ENCODE measurements at places on chromosomes 4 and X.

GRCh38 chr4:157043131-157043530 is 32.8 kb upstream of the GLRB start:
- no peak for DNase-seq

- no peak for DNase-seq
Measured at GRCh38 chrX:79036157-79036880, 91.1 kb downstream of the P2RY10 start.

DNA sequence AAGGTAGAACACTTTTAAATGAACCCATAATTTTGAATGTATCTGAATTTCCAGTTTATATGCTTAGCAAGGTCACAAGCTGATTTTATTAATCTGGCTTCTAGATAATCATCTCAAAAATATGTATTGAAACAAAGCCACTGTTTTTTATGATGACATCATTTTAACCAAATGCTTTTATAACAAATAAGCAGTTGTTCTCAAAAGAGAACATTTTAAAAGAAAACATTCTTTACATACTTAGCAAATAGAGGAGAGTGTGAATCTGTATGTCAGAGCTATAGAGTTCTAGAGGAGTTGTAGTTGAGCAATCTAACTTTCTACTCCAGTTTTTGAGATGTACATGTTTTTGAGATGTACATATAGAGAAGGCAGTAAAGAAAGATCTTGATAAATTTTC is 42.5 kb downstream of the LAMP2 start:
- DNase-seq, result no peak

DNA sequence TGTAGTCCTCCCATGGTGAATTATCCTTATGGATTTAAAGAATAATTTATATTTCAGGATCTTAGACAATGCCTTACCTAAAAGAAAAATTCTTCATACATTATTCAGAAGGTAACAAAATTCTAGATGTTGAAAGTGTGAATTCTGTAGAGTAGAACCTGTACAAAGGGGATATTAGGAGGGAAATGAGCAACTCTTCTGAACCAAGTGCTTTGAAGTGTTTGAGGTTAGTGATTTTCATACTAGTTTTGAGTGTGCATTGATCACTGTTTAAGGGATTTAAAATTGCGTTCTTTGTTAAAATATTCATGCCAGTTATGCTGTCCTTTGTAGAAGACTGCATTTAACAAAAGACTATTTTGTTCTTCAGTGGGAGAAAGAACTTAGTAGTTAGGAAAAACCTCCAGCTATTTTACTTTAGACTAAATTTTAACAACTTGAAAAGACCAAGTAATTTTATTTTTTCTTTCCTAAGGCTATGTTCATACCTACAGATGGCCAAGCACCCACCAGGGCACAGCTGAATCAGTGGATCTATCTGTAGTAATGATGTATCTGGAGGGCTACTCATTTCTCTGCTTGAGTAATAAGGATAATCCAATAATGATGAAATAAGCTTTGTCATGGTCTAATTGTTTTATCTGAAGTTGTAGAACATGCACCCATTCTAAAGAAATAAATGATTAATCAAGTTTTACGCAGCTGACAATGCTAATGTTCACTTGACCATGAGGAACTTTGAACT is 134.3 kb upstream of the RPS6KA6 start:
- DNase-seq, result no peak

- peak; percentile 31 for DNase-seq
Measured at GRCh38 chrX:124217304-124218251, 114.9 kb upstream of the TEX13D start.

- no peak for DNase-seq
Measured at GRCh38 chr4:33751050-33751449, 2493.3 kb downstream of the ARAP2 start.

GRCh38 chr4:125464146-125464545 is 149.4 kb downstream of the FAT4 start:
- no peak for DNase-seq

DNA sequence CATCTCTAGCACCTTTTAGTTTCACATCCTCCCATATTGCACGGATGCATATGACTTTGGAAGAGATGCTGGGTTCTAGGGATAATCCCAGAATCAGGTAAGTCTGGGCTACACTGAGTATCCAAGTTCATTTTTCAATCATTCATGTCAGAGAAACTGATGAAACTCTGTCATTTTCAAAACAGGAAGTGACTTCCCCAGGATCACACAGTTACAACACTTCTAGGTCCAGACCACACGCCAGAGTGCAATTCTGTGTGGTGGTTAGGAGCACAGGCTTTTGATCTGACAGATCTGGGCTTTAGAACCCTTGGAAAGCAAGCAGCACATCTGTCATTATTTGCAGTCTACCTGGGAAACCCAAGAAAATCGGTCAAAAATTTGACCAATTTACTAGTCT is 52.1 kb upstream of the CDKN2AIP start:
- DNase-seq, result peak; percentile 3

- DNase-seq, result no peak
Measured at GRCh38 chr4:7811536-7812191, 128.0 kb downstream of the AFAP1 start.

DNA sequence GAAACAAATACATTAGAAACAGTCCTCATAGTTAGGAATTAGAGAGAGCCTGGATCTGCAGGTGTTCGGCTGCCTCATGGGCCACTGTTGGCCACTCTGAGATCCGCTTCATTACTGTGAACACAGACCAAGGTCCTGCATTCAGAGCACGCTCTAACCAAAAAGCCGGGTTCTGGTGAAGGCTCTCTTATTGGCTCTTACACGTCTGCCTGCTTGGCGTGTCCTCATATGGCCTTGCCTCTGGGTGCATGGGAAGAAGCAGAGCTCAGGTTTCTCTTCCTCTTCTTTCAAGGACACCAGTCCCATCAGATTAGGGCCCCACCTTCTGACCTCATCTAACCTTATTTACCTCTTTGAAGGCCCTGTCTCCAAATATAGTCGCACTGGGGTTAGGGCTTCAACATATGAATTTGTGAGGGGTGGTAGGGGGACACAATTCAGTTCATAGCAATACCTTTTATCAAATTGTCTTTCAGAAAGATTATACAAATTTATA is 37.1 kb upstream of the ELF2 start:
- peak; percentile 61 for DNase-seq

DNA sequence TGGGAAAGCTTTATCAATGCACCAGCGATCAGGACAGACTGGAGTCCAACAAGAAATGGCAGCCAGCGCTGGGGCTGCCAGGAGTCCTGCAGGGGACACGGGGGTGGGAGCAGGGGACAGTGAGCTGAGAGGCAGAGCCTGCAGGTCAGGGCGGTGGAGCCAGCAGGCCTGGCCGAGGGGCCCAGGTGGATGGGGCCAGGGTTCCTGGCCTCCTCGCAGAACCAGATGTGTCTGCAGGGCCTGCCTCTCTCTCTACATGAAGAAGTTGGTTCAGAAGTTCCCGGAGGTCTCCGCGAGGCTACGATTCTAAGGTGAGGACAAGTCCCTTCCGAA is 63.6 kb downstream of the CPZ start:
- DNase-seq, result no peak

DNA sequence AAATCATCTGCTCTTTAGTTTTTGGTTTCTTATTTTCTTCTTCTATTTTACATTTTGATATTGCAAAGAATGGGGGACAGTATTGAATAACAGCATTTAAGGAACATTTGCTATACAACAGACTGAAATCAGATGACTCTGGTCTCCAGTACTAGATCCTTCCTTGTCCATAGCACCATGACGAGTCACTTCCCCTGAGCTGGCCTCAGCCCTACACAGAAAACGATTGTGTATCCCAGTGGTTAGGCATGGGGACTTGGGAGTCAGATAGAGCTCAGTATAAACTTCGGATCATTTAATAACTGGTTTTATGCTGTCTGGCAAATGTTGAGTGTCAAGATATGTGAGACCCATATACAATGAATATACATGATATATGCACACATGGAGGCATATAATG is 44.7 kb upstream of the BEX4 start:
- DNase-seq, result no peak

DNA sequence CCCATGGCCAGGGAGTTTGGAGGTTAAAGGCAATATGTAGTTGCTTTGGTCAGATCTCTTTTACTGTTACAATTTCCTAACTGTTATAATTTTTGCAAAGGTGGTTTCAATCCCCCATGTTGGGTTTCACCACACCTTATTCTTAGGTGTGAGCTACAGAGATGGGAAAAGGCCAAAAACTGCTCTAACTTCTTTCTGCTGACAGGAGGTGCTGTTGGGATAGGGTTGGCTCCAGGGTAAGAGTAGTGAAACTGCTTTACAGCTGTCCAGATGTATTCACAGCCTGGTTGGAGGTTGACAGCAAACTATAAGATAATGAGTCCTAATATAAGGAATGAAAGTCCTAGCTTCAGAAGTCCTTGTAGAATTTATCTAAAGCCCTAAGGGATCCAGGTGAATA is 181.3 kb upstream of the TEX13D start:
- no peak for DNase-seq

DNA sequence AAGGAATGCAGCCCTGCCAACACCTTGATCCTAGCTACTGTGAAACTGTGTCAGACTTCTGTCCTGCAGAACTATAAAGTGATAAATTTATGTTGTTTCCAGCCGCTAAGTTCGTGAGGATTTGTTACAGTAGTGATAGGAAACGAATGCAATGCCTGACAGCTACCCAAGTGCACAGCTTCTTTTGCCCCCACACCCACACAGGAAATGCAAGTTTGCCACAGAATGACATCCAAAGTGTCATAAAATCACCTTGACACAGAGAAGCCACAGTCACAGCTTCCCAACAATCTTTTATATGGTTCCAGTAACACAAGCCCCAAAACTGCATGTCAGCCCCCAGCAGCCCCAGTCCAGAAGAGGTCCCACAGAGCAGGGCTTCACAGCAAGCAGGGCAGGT is 216.9 kb upstream of the S100G start:
- no peak for DNase-seq

- DNase-seq, result no peak
Measured at GRCh38 chr4:162241857-162242256, 78.1 kb upstream of the FSTL5 start.

DNA sequence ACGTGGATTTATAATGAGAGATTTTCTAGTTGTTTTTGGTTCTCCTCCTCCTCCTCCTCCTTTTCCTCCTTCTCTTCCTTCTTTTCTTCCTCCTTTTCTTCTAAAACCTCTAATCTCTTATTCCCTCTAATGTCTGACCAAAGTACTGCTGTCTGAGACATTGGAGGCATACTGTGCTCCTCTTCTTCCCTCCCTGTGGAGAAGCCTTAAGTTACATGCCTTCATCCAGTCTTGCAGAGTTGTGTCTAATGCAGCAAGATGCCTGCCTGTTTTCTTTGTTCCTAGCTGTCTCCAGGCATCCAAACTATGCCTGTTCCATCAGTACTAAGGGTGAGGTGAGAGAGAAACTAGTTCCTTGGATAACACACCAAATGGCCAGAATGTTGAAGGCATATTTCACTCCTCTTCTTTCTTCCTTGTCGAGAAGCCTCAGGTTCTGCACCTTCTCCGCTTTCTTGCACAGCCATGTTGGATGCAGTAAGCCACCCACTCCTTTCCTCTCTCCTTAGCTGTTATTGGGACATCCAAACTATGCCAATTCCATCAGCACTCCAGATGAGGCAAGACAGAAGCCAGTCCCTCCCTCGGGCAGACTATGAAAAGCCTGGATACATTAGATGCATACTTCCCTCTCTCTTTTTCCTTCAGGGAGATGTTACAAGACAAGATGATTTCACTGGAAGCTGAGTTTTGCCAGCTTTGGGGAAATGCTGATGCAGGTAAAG is 285.7 kb upstream of the TRAM1L1 start:
- DNase-seq, result no peak

GRCh38 chr4:165288226-165288625 is 39.2 kb upstream of the MSMO1 start:
- no peak for DNase-seq

GRCh38 chr4:6891436-6892170 is 18.0 kb upstream of the TBC1D14 start:
- no peak for DNase-seq

- DNase-seq, result no peak
Measured at GRCh38 chr4:1399508-1400190, 6.6 kb downstream of the NKX1-1 start.

GRCh38 chrX:132119821-132120515 is 7.9 kb downstream of the FRMD7 start:
- no peak for DNase-seq

GRCh38 chrX:153400146-153401132 is 711 bp downstream of the PNMA6E start:
- no peak for DNase-seq

DNA sequence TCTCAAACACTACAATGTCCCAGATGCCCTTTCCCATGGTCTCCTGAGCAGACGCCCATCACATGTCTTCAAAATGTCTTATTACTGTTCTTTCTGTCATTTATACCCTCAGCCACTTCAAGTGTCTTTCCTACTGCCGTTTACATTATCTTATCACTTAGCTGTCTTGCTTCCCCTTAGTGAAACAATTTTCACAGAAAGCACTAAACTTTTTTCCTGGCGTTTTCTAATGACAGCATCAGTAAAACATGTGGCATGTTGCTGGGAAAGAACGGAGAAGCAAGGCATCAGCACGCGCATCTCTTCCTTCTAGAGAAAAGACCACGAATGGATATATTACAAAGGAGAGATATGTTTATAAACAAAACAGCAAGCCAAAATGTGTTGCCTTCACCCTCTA is 189.7 kb upstream of the SLIT2 start:
- DNase-seq, result no peak

- DNase-seq, result no peak
Measured at GRCh38 chr4:78612398-78613178, 61.0 kb downstream of the ANXA3 start.

DNA sequence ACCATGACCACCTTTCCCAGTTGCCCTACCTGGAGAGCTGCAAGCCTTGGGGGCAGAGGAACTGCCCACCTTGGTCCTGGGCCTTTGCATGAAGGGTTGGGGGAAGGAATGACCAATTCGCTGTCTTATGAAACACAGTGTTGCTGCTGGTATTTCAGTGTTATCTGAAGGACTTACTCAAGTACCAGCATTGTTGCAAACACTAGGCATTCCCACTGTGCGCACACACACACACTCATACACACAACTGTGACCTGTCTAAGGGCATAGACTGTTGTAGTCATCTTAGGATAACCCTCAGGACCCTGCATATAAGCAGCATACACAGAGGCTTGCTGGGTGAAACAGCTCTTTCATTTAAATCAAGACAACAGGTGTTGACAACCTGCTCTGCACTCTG is 210.9 kb downstream of the EVC2 start:
- no peak for DNase-seq

- no peak for DNase-seq
Measured at GRCh38 chrX:136674270-136674985, 26.5 kb downstream of the CD40LG start.

DNA sequence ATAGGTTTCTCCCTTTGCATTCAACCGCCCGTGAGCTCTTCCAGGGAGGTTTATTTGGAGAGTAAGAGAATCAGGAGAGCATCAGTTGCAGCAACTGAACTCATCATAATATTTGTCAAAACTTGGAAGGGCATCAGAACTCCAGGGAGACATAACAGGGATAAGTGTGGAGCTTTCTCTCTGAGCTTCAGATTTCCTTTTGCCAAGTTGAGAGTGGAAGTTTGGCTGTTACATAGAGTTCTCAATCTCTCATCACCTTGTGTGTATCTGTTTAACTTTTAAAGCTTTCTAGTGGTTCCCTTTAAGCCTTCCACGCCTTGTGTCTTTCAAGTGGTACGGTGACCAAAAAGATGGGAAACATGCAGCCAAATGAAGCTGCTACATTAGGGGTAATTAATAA is 18.8 kb downstream of the BMP3 start:
- DNase-seq, result no peak

- DNase-seq, result peak; percentile 35
Measured at GRCh38 chr4:146105464-146105863, 70.1 kb upstream of the LSM6 start.
